Activated CD8-positive, alpha-beta T cell treated with anti-CD3 and anti-CD28 coated beads for 36 hours (primary cell): ENCODE measurements at places on chromosomes 12 and 14. TPM values are rescaled to one million over a fixed set of nuclear protein-coding genes. Genes with fewer than 3 reads are reported as not detected.

The INHBC gene
- total RNA-seq: not detected

GRCh38 chr12:67042697-67043131 lies 226.4 kb upstream of the CAND1 start:
- DNase-seq: no peak

DNA sequence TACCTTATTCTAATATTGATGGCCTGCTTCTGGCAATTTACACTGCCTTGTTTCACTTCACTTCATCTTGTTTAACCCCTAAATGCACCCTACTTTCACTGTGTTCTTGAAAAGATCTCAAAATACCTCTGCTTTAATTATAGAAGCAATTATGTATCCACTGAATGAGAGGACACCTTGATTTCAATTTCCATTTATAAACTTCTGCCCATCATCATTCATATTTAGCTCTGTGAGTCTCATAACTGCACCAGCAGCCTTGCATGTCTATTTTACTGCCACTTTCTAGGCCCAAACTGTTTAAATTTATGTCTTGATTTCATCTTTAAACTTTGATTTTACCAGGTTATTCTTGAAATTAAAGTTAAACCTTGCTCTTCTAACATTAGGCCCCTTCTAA lies 7.1 kb upstream of the DNAAF2 start:
- no peak for DNase-seq

The POTEG gene
- total RNA-seq: not detected

The RAD9B gene
- total RNA-seq: 1.7 TPM

DNA sequence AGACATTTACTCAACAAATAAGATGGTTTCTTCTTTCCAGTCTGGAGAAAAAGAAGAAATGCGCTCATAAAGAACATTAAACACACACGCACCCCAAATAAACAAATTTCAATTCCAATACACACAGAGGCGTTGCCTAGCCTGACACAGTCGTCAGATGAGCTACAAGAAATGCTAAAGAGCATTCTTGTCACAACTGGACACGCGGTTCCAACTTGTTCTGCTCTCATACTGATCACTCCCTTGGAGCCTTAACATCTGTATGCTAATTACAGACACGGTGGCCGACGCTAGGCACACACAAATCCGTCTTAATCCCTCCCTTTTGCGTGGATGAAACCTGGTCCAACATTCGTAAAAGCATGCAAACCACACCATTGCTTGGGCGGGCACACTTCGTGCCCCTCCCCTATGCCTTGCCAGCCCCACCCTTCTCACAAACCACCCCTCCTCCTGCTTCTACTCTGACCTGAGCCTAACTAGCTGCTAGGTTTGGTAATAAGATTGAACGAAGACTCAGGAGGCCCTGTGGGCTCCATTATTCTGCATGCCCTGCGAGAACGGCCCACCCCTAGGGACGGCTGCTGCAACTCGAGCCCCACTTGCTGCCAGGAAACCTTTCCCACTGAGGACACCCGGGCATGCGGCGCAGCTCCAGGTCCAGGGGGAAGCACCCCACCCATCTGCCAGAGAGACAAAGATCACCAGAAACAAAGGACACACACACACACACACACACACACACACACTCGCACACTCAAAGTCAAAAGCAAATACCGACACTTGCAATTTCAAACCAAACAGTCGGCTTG lies 1.2 kb downstream of the KCNK10 start:
- no peak for DNase-seq

The TGM1 gene
- total RNA-seq: 3.0 TPM

- DNase-seq: no peak
Measured at GRCh38 chr12:112282920-112283319, 99.3 kb downstream of the HECTD4 start.

GRCh38 chr14:92969871-92970270 lies 46.9 kb downstream of the CHGA start:
- no peak for DNase-seq

- DNase-seq: no peak
Measured at GRCh38 chr12:132734206-132734605, 23.6 kb downstream of the PGAM5 start.

The SPX gene
- 0.20 TPM for total RNA-seq

DNA sequence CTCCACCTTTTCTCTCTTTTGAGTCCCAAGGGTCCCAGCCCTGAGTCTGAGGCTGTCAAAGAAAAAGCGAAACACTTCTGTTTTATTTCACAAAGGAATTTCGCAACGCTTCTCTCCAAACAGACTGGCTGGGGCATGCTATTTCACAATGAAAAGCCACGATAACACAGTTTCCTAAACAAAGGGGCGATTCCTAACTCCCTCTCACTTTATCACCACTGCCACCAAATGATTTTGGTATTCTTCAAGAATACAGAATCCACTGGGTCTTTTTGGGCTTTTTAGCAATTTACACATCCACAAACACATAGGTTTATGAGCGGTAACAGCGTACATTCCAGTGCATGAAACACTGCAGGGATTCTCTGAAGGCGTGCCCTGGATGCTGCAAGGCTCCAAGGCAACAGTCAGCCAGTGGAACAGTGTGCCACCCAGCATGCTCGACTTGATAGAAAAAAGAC lies 161.2 kb downstream of the DAD1 start:
- DNase-seq: no peak

DNA sequence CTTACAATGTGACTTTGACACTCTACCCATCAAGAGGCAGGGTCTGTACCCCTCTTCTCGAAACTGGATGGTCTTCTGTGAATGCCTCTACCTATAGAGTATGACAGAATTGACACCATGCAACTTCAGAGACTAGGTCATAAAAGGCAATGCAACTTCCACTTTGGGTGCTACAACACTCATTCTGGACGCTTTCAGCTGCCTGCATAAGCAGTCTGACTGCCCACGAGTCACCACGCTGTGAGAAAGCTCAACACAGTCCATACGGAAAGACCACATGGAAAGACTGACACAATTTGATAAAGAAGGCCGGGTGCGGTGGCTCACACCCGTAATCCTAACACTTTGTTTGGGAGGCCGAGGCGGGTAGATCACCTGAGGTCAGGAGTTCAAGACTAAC lies 14.9 kb downstream of the SLC7A7 start:
- no peak for DNase-seq

- DNase-seq: no peak
Measured at GRCh38 chr14:98408024-98408555, 863.9 kb downstream of the BCL11B start.

- DNase-seq: no peak
Measured at GRCh38 chr12:126156806-126157574, 1091.8 kb downstream of the AACS start.

The GON7 gene
- 15.6 TPM for total RNA-seq

The MYF5 gene
- total RNA-seq: not detected

- no peak for DNase-seq
Measured at GRCh38 chr12:55654511-55655214, 18.0 kb downstream of the OR10P1 start.

- DNase-seq: no peak
Measured at GRCh38 chr12:125142601-125143000, 77.4 kb downstream of the AACS start.

GRCh38 chr12:104003596-104003995 lies 37.9 kb downstream of the TDG start:
- DNase-seq: no peak

DNA sequence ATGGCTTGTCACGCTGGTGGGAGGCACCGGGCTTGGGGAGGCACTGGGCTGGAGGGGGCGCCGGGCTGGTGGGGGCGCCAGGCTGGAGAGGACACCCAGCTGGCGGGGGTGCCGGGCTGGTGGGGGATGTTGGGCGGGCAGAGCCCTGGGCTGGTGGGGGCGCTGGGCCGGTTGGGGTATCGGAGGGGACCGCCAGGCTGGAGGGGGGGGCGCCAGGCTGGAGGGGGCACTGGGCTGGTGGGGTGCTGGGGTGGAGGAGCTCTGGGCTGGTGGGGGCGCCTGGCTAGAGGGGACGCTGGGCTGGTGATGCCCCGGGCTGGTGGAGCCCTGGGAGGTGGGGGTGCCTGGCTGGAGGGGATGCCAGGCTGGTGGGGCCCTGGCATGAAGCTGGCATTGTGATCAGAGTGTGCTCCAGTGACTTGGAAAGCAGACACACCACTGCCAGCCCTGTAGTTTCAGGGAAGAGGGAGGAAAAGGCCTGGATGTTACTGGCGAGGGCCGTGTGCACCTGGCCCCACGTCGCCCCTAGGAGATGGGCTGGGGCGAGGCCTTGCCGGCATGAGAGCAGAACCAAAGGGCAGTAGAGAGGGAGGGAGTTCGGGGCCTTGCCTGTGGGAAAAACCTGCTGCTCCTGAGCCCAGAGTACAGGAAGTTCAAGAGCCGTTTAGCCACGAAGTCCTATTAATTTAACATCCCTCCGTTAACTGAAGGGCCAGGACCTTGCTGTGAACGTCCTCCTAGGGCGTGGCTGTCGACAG lies 13.1 kb downstream of the TEDC1 start:
- no peak for DNase-seq

The TDRD9 gene
- 1.6 TPM for total RNA-seq

DNA sequence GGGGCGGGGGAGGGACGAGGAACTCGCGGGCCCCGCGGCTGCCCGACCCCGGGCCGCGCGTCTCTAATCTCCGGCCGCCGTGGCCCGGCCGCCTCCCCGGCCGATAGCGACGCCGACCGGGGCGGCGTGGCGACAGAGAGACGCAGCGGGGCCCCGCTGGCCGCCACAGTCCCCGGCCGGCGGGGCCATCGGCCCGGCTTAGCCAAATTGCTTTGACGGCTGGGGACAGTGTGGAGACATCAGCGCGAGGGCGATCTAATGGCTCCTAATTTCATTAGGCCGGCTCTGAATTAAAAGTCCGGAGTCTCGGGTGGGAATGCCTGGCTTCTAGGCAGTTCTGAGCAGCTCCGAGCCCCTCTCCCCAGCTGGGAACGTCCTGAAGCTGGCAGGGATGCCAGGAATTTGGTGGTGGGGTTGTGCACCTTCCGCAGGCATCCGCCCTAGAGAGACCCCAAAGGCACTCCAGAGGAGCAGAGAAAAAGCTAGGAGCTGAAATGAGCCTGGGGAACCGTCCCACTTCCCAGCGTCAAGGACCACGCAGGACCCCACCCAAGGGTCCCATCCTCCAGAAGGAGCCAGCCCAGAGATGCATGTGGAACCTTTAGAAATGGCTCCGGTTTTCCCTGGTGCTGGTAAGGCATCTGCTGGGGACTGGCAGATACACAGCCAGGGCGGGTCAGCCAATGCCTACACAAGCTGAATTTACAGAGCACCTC lies 9.6 kb downstream of the TBX5 start:
- DNase-seq: no peak

The RD3L gene
- total RNA-seq: not detected

DNA sequence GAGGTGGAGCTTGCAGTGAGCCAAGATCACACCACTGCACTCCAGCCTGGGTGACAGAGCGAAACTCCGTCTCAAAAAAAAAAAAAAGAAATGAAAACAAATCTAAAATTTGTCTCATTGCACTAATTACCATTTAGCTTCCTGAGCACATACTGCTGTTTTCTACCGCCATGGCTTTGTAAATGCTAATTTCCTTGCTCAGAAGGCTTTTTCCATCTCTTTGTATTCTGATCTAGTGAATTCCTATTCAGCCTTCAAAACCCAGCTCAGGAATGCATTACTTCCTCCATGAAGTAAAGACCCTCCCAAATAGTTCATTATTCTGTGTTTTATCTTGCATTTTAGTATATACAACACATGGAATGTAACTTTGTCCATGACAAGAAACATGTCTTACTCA lies 33.6 kb downstream of the CEP83 start:
- no peak for DNase-seq

The ZNF664 gene
- 53.4 TPM for total RNA-seq

The ACSS3 gene
- not detected for total RNA-seq

GRCh38 chr14:103091041-103091882 lies 3.3 kb upstream of the EXOC3L4 start:
- peak; percentile 84 for DNase-seq

DNA sequence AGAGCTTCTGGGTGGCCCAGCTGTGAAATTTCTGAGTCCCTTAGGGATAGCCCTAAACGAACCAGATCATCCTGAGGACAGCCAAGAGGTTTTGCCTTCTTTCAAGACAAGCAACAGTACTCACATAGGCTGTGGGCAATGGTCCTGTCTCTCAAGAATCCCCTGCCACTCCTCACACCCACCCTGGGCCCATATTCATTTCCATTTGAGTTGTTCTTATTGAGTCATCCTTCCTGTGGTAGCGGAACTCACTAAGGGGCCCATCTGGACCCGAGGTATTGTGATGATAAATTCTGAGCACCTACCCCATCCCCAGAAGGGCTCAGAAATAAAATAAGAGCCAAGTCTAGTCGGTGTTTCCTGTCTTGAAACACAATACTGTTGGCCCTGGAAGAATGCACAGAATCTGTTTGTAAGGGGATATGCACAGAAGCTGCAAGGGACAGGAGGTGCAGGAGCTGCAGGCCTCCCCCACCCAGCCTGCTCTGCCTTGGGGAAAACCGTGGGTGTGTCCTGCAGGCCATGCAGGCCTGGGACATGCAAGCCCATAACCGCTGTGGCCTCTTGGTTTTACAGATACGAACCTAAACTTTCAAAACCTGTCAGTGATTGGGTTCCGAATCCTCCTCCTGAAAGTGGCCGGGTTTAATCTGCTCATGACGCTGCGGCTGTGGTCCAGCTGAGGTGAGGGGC lies 38.9 kb downstream of the DAD1 start:
- DNase-seq: peak; percentile 90

GRCh38 chr14:91861091-91861490 lies 6.2 kb downstream of the TC2N start:
- DNase-seq: no peak

The SERPINA3 gene
- total RNA-seq: not detected

DNA sequence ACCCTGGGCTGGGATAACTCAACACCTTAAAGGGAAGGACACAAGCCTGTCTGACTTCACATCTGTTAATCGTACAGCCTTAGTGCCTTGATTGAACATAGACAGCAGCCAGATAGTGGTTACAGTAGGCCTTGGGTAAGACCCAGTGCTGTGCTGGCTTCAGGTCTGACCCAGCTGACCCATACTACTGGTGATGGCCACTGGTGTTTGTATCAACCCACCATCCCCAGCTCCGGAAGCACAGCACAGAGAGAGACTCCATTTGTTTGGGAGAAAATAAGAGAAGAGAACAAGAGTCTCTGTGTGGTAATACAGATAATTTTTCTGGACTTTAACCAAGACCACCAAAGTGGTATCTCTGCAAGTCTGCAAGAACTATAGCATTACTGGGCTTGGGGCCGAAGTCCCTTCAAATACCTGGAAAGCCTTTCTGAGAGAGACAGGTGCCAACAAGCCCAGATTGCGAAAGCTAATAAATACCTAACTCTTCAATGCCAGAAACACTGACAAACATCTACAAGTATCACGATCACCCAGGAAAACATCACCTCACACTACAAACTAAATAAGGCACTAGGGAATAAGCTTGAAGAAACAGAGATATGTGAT lies 330.1 kb upstream of the GARIN2 start:
- DNase-seq: no peak

The LRRC43 gene
- total RNA-seq: not detected

DNA sequence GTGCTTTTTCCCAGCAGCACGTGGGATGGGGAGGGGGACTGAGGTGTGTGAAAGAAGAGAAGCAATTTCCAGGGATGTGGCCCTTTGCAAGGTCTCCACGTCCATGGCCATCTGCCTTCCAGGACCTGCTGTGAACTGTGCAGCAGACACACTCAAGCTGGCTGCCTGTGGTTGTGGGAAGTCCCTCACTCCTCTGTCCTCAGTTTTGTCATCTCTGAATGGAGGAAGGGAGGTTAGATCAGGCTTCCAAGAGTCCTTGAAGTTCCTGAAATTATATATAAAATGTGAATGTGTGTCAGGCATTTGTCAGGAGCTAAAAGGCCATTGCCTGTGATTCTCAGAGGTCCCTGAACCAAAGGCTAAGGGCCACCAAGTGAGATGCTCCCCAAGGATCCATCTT lies 328.2 kb downstream of the CACNA1C start:
- no peak for DNase-seq

- no peak for DNase-seq
Measured at GRCh38 chr14:67221248-67221981, 19.8 kb upstream of the PALS1 start.

GRCh38 chr12:42130672-42131402 lies 13.8 kb downstream of the GXYLT1 start:
- DNase-seq: no peak
